ENCODE measurements at places on chromosomes 1 and 21.

- no peak for DNase-seq
Observed at GRCh38 chr1:203083463-203083921, 2.3 kb downstream of the MYOG start.

DNA sequence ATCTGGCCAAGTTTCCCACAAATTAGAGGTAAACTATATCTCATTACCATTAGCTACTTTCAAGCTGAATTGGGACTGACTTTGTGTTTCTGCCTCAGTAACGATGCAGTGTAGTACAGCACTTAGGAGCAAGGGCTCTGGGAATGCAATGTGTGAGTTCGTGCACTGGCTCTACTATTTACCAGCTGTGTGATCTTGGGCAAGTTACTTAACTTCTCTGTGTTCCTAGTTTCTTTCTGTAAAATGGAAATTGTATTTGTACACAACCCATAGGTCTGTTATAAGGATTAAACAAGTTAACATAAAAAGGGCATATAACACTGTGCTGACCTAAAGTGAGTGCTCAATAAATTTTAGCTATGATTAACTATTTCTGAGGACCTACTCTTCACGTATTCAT, 65.0 kb upstream of the CSF1 start:
- no peak for DNase-seq

DNA sequence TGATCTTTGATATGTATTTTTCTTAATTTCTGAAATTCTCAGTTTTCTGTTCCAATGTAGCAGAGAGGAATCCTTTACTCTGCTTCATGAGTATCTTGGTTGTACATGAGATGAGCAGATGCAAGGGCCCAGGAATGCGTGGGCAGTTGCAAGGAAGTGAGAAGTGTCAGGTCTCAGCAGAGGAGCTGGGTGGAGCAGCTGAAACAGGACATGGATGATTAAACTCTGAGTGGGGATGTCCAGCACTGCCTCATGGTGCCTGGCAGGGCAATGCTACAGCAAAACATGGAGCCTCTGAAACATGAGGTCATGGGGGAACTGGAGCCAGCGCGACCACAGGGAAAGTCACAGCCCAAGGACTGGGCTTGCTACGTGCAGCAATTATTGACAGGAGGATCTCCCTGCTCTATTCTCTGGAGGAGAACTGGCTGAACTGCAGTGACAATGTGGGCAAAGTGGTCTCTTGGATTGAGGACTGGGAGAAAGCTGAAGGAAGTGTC, 48.4 kb downstream of the COLGALT2 start:
- no peak for DNase-seq

DNA sequence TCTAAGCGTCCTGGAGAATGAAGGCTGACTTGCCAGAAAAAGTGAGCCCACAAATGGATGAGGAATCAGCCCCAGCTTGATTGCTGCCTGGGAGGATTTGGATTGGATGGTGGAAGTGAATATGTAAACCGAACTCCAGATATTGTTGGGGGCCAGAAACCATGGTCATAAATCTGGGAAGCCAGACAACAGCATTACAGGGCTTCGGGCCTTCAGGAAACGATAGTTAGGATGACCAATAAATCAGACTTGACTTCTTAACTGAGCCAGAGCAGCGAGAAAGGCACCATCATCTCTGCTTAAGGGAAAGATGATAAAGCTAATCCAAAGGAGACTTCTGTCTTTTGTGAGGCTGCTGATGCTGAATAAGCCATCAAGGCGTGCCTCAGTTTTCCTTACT, 26.6 kb downstream of the FAM78B start:
- DNase-seq: no peak

GRCh38 chr1:73907051-73907450, 290.9 kb downstream of the LRRIQ3 start:
- no peak for DNase-seq

DNA sequence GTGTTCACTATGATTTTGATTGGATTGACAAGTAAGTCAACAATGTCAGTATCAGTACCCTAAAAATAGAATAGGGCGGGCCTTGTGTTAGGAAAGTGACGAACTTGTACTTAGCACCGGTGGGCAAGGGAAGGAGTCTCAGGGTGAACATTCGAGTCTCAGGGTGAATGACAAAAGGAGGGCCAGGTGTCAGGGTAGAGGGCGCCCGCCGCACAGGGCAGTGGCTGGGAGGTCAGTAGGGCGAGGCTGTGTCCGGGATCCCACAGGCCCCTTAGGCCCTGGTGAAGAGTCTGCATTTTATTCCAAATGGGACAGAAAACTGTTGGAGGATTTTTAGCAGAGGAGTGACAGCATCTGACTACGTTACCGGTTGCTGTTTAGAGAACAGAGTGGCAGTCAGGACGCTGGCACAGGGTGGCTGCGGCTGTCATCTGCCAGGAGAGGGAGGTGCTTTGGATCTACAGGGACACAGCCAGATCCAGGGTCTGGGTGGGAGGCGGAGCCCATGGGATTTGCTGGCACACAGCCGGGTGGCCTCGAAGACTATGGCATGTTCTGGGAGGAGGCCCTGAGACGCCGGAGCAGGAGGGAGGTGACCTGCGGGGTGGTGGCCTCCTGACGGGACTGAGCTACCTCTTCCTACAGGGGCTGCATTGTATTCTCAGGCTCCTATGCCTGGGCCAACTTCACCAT, 11.0 kb downstream of the AGTRAP start:
- DNase-seq: no peak

DNA sequence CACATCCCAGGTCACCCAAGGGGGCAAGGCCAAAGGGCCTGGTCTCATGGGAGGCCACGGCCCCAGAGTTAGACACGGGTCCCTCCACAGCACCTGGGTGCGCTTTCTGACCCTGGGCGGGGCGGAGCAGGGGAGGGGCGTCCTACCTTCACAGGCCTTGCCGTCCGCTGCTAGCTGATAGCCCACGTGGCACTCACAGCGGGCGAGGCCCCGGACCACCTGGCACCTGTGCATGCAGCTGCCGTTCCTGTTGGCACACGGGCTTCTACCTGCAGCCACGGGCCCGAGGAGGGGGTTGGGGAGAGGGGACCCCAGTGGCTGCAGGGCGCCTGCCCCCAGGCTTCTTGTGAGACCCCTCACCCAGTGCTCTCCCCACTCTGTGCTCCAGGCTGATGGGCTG, 59.9 kb downstream of the ARHGEF16 start:
- DNase-seq: no peak

GRCh38 chr1:47697616-47698335, 259.9 kb downstream of the FOXD2 start:
- DNase-seq: no peak

GRCh38 chr1:244077473-244078220, 26.6 kb downstream of the ZBTB18 start:
- no peak for DNase-seq

- DNase-seq: no peak
Observed at GRCh38 chr1:8847990-8848389, 30.5 kb downstream of the ENO1 start.

DNA sequence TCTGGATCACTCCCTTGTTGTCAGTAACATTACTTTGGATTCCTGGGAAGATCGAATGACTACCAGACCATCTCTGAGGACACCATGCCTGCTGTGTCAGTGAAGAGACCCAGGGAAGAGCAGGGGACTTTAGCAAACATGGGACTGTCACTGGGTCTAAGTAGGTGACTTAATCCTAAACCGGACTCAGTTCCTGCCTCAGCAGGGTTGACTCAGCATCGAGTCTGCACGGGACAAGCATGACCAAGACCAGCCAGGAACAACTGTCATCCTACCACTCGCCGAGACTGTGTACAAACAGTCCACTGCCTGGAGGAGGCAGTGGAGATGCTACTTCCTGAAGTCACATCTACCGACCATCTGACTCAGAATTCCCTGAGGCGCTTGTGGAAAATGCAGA, 53.2 kb upstream of the RAB4A start:
- no peak for DNase-seq

DNA sequence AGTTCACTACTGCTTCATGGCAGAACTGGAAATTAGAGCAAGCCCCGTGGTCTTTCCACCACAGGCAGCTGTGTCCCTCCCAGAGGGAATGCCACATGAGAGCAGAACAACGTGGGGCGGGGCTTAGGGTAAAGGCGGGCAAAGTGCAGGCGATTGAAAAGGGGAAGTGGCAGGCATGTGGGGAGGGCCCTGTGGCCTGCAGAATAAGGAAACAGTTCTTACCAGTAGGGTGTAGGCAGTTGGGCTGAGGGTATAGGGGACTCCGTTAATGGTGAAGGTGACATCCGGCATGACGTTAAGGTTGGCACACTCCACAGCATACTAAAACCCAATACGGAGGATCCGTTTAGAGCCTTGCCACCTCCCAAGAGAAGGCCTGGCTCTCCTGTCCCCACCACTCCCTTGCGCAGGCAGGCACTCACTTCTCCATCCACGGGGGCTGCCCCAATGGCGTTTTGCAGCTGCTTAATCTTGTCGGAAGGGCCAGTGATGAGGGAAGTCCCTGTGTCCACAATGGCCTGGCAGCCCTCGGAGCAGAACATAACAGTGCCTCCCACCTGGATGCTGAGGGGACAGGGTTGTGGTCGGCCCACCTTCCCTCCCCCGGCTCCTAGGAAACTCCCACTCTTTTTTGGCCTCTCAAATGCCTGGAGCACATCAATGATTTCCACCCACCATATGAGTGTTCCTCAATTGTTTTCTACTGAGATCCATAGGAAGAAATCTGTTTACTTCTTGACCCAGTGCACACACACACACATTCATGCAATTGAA, 9.1 kb upstream of the RAB7B start:
- peak; percentile 39 for DNase-seq

DNA sequence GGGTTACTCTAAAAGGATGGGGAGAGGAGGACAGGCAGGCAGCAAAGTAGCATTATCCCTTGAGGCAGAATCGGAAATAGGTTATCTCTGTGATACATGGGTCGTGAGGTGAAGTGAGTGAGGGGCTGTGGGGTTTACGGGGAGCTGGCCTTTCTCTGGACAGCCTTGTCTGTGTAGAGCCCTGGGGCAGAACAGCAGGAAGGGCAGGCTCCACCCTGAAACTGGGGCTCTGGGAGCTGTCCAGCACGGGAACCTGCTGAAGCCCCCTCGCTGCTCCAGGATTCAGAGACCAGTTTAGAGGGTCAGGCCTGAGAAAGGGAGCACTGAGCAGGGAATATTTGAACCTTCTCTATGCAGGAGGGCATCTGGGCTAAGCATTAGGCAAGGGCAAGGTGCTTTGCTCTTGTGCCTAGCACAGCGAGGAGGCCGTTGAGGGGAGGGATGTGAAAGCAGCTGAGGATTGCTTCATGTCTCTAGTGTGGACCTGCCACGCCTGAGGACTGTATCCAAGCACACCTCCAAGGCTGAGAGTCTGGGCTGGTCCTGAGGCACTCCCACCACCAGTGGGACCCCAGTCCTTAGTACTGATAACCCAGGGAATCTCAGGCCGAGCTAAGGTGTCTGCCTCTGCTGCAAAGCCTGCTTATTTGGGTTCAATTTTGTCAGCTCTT, 55.8 kb downstream of the NAV1 start:
- peak; percentile 86 for DNase-seq

DNA sequence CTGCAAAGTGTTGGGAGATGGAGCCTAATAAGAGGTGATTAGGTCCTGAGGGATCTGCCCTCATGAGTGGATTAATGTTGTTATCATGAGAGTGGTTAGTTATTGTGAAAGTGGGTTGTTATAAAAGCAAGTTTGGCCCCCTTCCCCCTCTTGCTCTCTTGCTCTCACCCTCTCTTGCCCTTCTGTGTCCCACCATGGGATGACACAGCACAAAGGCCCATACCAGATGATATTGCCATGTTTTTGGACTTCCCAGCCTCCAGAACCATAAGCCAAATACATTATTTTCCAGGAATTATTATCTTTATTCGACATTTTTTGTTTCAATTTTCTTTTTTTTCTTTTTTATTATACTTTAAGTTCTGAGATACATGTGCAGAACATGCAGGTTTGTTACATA, 41.4 kb upstream of the IGSF5 start:
- DNase-seq: no peak

GRCh38 chr21:34733852-34734251, 65.1 kb downstream of the CLIC6 start:
- DNase-seq: no peak

GRCh38 chr1:17061486-17061885, 7.7 kb upstream of the SDHB start:
- DNase-seq: no peak

GRCh38 chr1:235017719-235018118, 110.9 kb downstream of the TOMM20 start:
- DNase-seq: no peak

DNA sequence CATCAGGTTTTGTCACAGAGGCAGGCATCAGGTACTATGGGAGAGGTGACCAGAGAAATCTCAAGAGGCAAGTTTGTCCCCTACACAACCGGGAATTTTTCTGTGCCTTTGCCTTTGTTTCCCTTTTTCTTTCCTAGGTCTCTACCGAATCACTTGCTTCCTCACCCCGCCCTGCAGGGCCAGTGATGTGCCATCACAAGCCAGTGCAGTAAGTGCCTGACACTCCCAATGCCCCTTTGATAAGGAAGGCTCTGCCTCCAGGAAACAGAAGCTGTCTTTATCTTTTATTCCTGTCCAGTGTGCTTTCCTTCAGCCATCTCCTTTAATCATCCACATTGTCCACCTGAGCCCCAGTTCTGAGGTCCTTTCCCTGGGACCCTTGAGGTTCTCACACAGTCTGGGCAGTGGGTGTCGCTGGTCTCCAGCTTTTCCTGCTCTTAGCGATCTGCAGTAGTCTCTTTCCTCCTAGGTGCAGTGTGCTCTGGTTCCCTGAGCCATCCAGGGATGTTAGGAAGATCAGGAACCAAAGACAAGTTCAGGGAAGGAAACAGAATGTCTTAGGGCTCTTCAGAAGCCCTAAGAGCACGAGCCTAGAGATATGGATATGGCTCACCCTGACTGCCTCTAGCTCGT, 36.6 kb downstream of the GJA5 start:
- DNase-seq: peak; percentile 71

- DNase-seq: no peak
Observed at GRCh38 chr1:114468710-114469468, 42.1 kb downstream of the TRIM33 start.

DNA sequence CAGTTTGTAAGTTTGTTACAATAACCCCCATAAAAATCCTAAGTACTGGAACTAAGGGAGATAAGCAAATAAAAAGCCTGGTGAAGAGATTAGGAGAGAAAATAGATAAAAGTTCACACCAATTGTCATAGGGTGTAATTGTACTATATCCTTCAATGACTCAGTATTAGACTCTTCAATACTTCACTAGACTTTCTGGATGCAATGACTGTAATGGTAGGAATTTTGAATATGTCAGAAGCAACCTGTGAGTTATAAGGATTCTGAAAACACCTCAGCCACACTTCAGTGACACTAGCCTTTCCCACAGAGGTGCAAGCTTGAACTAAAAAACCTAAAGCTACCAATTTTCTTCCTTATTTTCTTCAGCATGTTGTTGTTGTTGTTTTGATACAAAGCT, 147.9 kb downstream of the PTGER3 start:
- DNase-seq: no peak
